ENCODE measurements at places on chromosomes 2 and 18. TPM values are rescaled to one million over a fixed set of nuclear protein-coding genes. Genes with fewer than 3 reads are reported as not detected.

GRCh38 chr2:30197570-30198192 is 33.7 kb upstream of the LBH start:
- no peak for DNase-seq

DNA sequence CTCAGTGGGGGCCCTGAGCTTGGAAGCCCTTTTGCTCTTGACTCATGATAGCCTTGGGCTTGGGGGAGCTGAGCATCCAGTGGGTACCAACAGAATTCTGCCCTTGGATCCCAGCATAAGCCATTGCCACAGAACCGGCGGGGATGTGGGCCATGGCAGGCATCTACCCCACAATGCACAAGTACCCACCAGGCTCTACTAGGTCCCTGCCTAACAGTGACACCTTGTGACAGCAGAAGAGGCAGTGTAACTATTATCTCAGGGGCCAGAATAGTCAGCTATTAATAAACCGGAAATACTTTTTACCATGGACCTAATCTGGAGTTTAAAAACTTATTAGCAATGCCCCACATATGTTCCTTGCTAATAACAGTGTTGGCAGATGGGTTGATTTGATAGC is 397.2 kb downstream of the TMEM182 start:
- no peak for DNase-seq

The PSD4 gene
- total RNA-seq, result 7.3 TPM

GRCh38 chr18:62717169-62717924 is 2.0 kb downstream of the PHLPP1 start:
- peak; percentile 57 for DNase-seq

The GPR75 gene
- 1.5 TPM for total RNA-seq

DNA sequence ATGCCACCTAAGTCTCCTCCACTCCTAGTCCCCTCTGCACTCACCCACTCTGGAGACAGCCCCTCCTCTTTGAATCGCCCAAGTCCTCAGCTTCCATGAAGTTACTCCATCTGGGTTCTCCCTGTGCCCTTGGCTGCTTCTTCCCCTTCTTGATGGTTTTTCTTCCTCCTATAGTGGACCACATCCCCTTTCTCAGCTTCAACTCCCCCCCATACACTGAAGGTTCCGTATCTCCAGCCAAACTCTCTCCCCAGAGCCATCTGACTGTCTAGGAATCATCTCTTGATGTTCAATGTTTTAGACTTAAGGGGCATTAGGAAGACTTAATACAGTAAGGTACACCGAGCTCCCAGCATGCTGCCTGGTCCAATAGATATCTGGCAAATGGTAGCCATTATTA is 39.6 kb downstream of the EMX1 start:
- no peak for DNase-seq

Measured in epithelial cell of proximal tubule (primary cell).